ENCODE measurements at places on chromosomes 5 and 9. TPM values are rescaled to one million over a fixed set of nuclear protein-coding genes. Genes with fewer than 3 reads are reported as not detected.

- no peak for DNase-seq
- H3K36me3 ChIP-seq = peaks cover 3% of the 10 kb centered on the region
- no peak overlapping the region for H3K4me3 ChIP-seq
- no peak overlapping the region for H3K27ac ChIP-seq
- H3K27me3 ChIP-seq = peaks cover 2% of the 10 kb centered on the region
Measured at GRCh38 chr5:5320062-5320805, 102.2 kb upstream of the ICE1 start.

Gene PAPPA
- total RNA-seq = 0.17 TPM

- peaks cover 18% of the 10 kb centered on the region for H3K4me1 ChIP-seq
- H3K4me3 ChIP-seq = no peak overlapping the region
- no peak overlapping the region for H3K27ac ChIP-seq
- peaks cover 9% of the 10 kb centered on the region for H3K36me3 ChIP-seq
Measured at GRCh38 chr5:154698763-154699162, 56.4 kb upstream of the LARP1 start.

DNA sequence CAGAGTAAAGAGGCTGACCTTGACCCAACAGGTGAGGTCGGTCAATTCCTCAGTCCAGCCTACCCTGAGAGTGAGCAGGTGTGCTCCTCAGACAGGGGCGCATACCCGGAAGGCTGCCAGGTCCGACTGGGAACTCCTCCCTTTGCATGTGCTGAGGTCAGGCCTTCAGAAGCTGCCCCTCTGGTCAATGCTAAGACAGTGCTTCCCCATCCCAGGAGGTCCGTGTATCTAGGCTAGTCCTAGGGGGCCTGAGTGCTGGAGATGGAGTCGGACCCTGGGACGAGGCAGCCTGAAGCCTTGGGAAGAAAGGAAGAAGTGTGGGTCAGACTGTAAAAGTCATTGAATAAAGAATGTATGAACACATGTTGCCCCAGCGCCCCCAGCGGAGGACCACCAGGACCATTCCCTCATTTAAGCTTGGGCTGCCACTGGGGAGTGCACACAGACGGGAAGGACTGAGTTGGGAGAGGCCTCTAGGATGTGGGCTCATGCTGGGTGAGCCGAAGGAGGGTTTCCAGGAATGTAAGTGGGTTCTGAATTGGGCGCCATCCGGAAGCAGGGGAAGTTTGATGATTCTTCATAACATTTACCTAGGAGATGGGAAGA, 41.0 kb upstream of the GFPT2 start:
- no peaks in the 10 kb centered on the region for H3K4me1 ChIP-seq
- H3K27ac ChIP-seq = no peak overlapping the region

- H3K4me1 ChIP-seq = no peaks in the 10 kb centered on the region
- H3K27me3 ChIP-seq = no peaks in the 10 kb centered on the region
- no peak overlapping the region for H3K4me3 ChIP-seq
Measured at GRCh38 chr5:94288937-94289336, 329.5 kb downstream of the KIAA0825 start.

Gene SPATA31E1
- 0.09 TPM for total RNA-seq

- no peak for DNase-seq
- H3K27me3 ChIP-seq = no peaks in the 10 kb centered on the region
- no peak overlapping the region for H3K27ac ChIP-seq
Measured at GRCh38 chr5:128903550-128903949, 61.7 kb upstream of the SLC27A6 start.

- no peaks in the 10 kb centered on the region for H3K36me3 ChIP-seq
- no peaks in the 10 kb centered on the region for H3K4me1 ChIP-seq
- H3K4me3 ChIP-seq = no peak overlapping the region
- DNase-seq = no peak
Measured at GRCh38 chr9:120608421-120608820, 28.5 kb upstream of the CDK5RAP2 start.

Gene CDC25C
- total RNA-seq = 19.9 TPM

DNA sequence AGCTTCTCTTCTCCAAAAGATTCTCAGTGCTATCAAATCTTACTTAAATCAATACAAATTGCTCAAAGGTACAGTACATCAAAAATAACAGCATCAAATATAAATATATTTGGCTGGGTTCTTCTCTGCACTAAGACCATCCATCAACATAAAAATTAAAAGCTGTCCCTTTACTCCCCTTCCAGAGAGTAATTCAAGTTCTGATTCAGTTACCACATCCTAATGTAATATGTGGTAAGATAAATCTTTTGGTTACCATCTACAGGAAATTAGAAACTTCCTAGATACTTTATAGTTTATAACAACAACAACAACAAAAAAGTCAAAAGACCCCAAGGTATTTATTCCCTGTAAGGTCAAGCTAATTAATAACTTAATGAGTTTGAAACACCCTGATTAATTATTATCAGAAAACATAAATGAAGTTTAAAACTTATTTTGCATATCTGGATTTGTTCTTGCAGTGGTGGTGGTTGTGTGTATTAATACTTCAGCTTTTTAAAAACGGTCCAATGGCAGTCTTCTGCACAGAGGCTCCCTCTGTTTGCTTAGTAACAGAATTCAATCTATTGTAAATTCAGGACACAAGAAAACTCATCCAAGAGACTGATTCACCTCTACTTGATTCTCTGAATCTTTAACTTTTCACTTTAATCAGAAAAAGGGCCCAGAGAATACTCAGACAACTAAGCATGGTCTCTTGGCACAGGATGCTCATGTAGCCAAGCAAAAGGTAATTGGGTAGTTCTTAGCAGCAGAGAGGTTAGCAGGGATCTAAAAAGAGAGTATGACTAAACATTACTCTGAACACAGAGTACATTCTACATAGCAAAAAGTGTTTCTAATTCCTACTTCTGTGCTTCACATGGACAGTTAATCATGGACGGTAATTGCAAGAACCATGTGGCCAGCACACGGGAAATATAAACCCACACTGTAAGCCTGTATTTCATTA, 20.1 kb downstream of the DIAPH1 start:
- no peaks in the 10 kb centered on the region for H3K27me3 ChIP-seq
- 0 out of 3 replicates have a peak, but pooled peaks cover 2% of the 10 kb centered on the region for H3K36me3 ChIP-seq

DNA sequence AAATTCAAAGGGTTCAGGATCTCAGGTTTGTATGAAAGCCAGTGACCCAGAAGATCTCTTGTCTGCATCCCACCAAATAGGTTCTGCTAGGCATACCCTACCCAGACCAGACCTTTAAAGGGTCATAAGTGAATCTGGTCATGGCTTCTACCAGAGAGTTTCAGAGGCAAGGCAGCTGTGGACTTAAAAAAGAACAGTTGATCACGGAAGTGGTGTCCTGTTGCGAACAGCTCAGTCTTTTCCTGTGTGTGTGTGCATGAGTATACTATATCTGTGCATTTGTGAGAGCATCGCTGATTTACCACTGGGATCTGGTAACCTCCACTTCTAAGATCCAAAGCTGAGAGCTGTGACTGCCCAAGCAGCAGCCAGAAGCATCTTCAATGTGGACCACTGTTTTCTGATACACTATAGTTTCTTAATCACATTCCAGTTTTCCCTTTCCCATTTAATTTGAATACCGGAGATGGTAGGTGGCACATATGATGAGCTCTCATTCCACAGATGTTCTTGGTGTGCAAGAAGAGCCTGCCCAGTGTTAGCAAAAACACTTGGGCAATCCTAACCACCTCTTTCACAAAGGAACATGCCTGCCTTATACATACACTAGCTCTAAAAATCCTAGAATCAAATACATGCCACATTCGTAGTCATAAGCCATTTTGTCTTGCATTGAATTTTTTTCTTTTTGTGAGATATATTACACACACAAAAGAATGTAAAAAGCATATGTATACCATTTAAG, 36.2 kb upstream of the OR2S2 start:
- DNase-seq = no peak
- no peak overlapping the region for H3K27ac ChIP-seq
- no peaks in the 10 kb centered on the region for H3K27me3 ChIP-seq
- H3K36me3 ChIP-seq = 0 out of 2 replicates have a peak, but pooled peaks cover 4% of the 10 kb centered on the region

DNA sequence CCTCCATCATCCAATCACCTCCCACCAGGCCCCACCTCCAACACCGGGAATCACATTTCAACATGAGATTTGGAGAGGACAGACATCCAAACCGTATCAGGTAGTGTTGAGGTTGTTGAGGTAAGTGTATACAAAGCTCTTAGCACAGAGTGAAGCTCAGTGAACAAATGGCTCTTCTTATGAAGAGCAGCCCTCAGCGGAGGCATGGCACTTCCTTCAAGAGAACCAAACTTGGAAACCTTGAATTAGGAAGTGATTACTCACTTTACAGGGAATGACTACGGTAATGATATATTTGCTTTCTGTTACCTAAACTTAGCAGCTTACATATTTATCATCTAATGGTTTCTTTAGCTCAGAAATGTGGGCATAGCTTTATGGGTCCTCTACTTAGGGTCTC, 92.8 kb downstream of the IQGAP2 start:
- H3K36me3 ChIP-seq = no peaks in the 10 kb centered on the region
- H3K27ac ChIP-seq = no peak overlapping the region
- no peaks in the 10 kb centered on the region for H3K27me3 ChIP-seq
- H3K4me3 ChIP-seq = no peak overlapping the region
- DNase-seq = no peak

GRCh38 chr9:899440-900184, 58.1 kb downstream of the DMRT1 start:
- no peaks in the 10 kb centered on the region for H3K36me3 ChIP-seq
- no peak overlapping the region for H3K4me3 ChIP-seq
- DNase-seq = no peak
- H3K4me1 ChIP-seq = peaks cover 2% of the 10 kb centered on the region
- no peaks in the 10 kb centered on the region for H3K27me3 ChIP-seq

DNA sequence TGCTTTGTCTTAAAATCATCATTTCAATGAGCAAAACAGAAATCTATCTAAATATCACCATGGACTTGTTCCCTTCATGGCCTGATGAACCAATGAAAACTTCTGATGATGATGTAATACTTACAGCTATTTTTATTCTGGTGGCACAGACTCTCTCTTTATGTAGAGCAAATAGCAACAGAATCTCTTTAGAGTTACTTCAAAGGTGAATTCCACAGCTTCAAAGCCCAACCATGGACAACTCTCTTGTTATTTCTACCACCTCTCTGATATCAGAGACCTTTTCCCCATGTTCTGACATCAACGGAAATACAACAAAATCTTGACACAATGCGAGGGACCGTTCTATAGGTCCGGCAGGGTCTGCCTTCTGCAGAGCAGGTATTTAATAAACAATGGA, 70.1 kb downstream of the RETREG1 start:
- H3K27ac ChIP-seq = no peak overlapping the region
- H3K4me1 ChIP-seq = no peaks in the 10 kb centered on the region
- no peaks in the 10 kb centered on the region for H3K36me3 ChIP-seq
- no peak for DNase-seq

DNA sequence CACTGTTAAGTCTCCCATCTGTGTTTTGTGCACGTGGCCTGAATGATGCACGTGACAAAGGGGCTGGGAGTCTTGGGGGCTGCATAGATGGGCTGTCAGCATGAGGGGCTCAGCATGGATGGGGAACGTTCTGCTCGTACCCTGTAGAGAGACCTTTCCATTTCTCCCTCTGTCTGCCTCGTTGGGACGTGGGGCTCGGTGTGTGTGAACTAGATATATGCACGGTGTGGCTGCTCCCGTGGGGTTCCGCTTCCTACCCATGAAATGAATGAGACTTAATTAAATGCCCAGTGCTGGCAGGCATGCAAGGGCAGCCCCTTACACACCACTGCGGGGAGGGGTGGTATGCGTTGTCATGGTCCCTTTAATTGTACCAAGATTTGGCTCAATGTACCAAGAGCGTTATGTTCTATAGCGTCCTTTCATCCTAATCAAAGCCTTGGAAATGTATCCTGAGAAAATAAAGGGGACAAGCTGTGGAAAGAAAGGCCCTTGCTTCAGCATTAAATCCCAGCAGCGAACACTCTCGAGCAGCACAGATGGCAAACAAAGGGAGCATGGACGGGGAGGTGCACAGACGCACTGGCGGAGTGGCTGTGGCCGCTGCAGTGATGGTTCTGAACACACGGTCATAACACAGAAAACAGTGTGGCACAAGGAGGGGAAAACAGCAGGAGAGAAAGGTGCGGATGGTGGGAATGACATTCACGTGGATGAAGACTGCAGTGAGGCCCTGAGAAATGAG, 66.8 kb downstream of the RASGEF1C start:
- H3K36me3 ChIP-seq = no peaks in the 10 kb centered on the region
- H3K27ac ChIP-seq = no peak overlapping the region
- H3K4me3 ChIP-seq = no peak overlapping the region
- DNase-seq = no peak

Gene LOX
- 0.79 TPM for total RNA-seq

Gene C5orf58
- 1.4 TPM for total RNA-seq

DNA sequence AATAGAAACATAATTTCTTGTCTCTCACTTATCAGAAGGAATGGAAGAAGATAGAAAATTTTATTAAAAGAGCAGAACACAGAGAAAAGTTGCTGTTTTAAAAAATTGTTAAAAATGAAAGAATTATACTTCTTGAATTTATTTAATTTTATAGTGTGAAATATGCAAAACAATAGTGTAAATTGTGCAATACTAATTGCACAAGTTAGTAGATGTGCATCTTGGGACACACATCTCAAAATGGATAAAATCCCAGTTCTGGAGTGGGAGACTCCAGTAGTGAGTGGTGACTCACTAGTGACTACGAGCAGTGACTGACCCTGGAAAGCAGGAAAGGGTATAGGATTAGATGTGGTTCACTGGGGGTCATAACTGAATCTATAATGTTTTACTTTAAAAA, 223.2 kb downstream of the MSX2 start:
- H3K27ac ChIP-seq = no peak overlapping the region
- no peak overlapping the region for H3K4me3 ChIP-seq
- no peaks in the 10 kb centered on the region for H3K27me3 ChIP-seq
- DNase-seq = no peak

Gene HTR4
- not detected for total RNA-seq

- no peak overlapping the region for H3K27ac ChIP-seq
- no peak overlapping the region for H3K4me3 ChIP-seq
- no peaks in the 10 kb centered on the region for H3K27me3 ChIP-seq
- DNase-seq = no peak
Measured at GRCh38 chr9:82488313-82489200, 500.0 kb downstream of the SPATA31D1 start.

Gene MYMK
- total RNA-seq = not detected

DNA sequence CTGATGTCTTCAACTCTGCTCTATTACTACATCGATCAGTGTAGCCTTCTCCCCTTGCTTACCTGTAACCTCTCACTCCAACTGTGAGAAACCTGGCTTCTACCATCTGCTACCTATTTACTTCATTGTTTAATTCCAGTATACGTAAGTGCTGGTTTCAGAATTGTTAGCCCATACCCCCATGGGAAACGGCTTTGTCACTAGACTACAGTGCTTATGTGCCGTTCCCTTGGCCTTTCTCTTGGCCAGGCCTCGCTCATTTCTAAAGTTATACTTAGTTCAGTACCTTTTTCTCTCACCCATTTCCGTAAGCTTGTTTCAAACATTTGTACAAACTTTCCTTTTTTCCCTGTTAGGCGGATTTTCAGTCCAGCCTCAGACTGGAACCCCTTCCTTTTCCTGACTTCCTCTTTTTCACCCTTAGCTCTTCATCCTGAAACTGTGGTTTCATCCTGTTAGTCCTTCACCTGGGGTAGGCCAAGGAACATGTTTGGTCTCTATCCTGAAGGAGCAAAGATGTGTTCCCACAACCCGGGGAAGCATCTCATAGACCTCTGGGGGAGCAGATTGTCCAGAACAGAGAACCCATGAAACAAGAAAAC, 21.7 kb downstream of the ALG2 start:
- no peak overlapping the region for H3K27ac ChIP-seq
- H3K27me3 ChIP-seq = no peaks in the 10 kb centered on the region
- DNase-seq = no peak
- H3K4me1 ChIP-seq = no peaks in the 10 kb centered on the region
- no peaks in the 10 kb centered on the region for H3K36me3 ChIP-seq
- H3K4me3 ChIP-seq = no peak overlapping the region

GRCh38 chr5:52963636-52964035, 25.5 kb upstream of the ITGA2 start:
- DNase-seq = no peak
- H3K27ac ChIP-seq = no peak overlapping the region
- no peaks in the 10 kb centered on the region for H3K27me3 ChIP-seq
- no peaks in the 10 kb centered on the region for H3K4me1 ChIP-seq
- H3K36me3 ChIP-seq = no peaks in the 10 kb centered on the region

All from H9 (cell line).